HCT116 (cell line): ENCODE measurements at places on chromosomes 7 and 10. TPM values are rescaled to one million over a fixed set of nuclear protein-coding genes. Genes with fewer than 3 reads are reported as not detected.
A peak's percentile ranks its signal among the peaks of the same experiment; 100 is the strongest.

DNA sequence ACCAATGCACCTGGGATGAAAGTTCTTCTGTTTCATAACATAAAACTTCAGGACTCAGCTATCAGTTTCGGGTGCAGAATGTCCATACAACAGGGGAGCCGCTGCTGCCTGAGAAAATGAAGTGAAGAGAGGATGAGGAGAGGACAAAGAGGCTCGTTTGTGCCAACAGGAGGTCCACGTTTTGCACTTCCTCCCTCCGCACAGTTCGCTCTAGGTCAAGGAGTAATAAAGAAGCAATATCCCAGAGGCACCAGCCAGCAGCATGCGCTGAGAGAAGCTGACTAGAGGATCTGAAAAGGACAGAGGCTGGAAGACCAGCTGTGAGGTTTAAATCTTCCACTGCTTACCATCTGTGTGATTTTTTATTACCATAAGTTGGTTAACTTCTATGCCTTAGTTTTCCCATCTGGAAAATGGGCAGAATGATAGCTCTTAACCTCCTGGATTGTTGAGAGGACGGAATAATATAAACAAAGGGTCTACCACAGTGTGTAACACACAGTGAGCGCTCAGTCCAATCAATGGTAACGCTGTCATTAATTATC is 709 bp downstream of the GPAM start:
- H3K4me1 ChIP-seq, result peaks cover 3% of the 10 kb centered on the region; the same call in 1 of the 2 replicates
- H3K36me3 ChIP-seq, result peaks cover 19% of the 10 kb centered on the region; the same call in 1 of the 2 replicates
- DNase-seq, result no peak
- H3K27me3 ChIP-seq, result no peaks in the 10 kb centered on the region
- H3K4me3 ChIP-seq, result peak overlapping the region; percentile 75

GRCh38 chr10:71292624-71293445 is 26.2 kb upstream of the SLC29A3 start:
- H3K4me3 ChIP-seq, result no peak overlapping the region
- no peak for DNase-seq
- H3K27me3 ChIP-seq, result no peaks in the 10 kb centered on the region
- no peaks in the 10 kb centered on the region for H3K36me3 ChIP-seq

DNA sequence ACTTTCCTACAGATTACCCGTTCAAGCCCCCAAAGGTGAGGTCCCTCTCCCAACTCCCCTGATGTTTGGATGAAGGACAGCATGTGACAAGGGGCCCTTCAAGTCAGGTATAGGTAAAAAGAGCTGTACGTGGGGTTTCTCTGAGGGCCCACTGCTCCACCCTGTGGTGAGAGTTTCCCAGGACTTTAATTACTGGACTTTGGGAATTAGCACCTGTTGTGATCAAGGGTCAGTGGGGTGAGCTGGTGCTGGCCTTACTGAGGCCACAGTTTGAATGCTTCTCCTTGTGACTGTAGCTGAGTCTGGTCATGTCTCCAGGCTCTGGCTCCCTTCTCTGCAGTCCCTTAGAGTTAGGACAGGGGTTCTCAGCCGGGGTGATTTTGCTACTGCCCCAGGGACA is 16.8 kb downstream of the UBE2D4 start:
- H3K4me3 ChIP-seq, result no peak overlapping the region
- H3K36me3 ChIP-seq, result no peaks in the 10 kb centered on the region
- DNase-seq, result no peak
- no peaks in the 10 kb centered on the region for H3K27me3 ChIP-seq
- no peak overlapping the region for H3K27ac ChIP-seq
- H3K4me1 ChIP-seq, result peaks cover 6% of the 10 kb centered on the region; the same call in 1 of the 2 replicates

GRCh38 chr7:135965602-135966001 is 11.6 kb downstream of the MTPN start:
- no peaks in the 10 kb centered on the region for H3K4me1 ChIP-seq
- H3K36me3 ChIP-seq, result peaks cover 4% of the 10 kb centered on the region; the same call in 1 of the 2 replicates
- no peak overlapping the region for H3K27ac ChIP-seq

GRM3 gene
- total RNA-seq, result not detected

DNA sequence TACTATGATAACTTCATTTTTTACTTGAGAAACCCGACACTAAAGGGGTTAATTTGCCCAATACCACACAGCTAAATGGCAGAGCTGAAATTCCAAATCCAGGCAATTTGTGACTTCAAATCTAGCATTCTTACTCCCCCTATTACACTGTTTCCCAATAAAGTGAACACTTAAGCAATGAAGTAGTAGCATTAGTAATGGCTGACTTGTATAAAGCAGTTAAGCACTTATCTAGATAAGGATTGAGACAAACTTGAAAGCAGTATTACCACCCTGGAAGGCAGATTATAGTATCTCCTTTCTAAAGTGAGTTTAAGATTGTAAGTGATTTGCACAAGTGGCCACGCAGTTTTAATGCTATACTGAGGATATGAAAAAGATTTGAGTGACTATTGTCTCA is 39.3 kb downstream of the WASL start:
- H3K36me3 ChIP-seq, result no peaks in the 10 kb centered on the region; the same call in 1 of the 2 replicates
- no peak overlapping the region for H3K27ac ChIP-seq
- no peaks in the 10 kb centered on the region for H3K4me1 ChIP-seq
- DNase-seq, result no peak

GRCh38 chr7:84277628-84278224 is 83.1 kb upstream of the SEMA3A start:
- no peaks in the 10 kb centered on the region for H3K4me1 ChIP-seq
- no peak overlapping the region for H3K4me3 ChIP-seq
- H3K36me3 ChIP-seq, result no peaks in the 10 kb centered on the region
- no peak overlapping the region for H3K27ac ChIP-seq

AGAP4 gene
- total RNA-seq, result 14.9 TPM

DNA sequence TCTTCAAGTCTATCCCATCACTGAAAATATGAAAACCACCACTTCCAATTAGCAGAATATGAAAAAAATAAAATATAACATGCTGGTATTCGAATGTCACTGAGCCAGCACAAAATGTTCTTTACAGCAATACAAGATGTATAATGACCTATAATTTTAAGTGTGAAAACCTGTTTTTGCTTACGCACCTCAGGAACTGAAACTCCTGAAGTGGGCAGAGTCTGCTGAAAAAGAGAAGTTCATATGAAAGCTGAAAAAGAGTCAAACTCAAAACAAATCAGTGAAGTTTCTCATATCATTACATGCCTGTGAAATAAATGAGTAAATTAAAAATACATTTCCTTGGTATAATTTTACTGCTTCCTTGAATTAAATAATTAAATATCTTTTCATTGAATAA is 272.5 kb downstream of the DGKB start:
- no peak overlapping the region for H3K4me3 ChIP-seq
- no peaks in the 10 kb centered on the region for H3K36me3 ChIP-seq
- H3K27ac ChIP-seq, result no peak overlapping the region
- no peak for DNase-seq

DNA sequence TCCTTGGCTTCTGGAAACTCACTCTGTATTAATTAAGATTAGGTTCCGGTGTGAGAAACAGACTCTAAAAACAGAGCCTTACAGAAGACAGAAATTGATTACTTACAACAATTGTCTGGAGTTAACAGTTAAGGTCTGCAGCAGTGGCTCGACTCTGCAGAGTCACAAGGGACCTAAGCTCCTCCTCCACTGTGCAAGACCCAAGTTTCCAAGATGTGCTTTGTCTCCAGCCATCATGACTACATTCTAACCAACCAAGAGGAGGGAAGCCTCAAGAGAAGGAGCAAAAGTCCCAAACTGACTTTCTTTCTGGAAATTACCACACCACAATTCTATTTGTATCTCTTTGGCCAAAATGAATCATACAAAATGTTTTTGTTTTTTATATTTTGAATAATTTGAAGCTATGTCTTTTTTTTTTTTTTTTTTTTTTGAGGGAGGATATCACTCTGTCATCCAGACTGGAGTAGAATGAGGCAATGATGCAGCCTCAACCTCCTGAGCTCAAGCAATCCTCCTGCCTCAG is 14.2 kb upstream of the ODAD2 start:
- no peak overlapping the region for H3K4me3 ChIP-seq
- no peak for DNase-seq
- no peaks in the 10 kb centered on the region for H3K4me1 ChIP-seq
- no peaks in the 10 kb centered on the region for H3K27me3 ChIP-seq
- H3K36me3 ChIP-seq, result no peaks in the 10 kb centered on the region
- no peak overlapping the region for H3K27ac ChIP-seq

- H3K4me1 ChIP-seq, result peaks cover 25% of the 10 kb centered on the region
- H3K4me3 ChIP-seq, result no peak overlapping the region
- H3K36me3 ChIP-seq, result no peaks in the 10 kb centered on the region
- no peak overlapping the region for H3K27ac ChIP-seq
- no peaks in the 10 kb centered on the region; the same call in 1 of the 2 replicates for H3K27me3 ChIP-seq
Measured at GRCh38 chr10:70931168-70931815, 42.9 kb upstream of the PCBD1 start.

SYT15B gene
- 0.37 TPM for total RNA-seq

- H3K4me3 ChIP-seq, result no peak overlapping the region
- H3K27ac ChIP-seq, result peak overlapping the region; percentile 38
- DNase-seq, result no peak
- H3K4me1 ChIP-seq, result peaks cover 59% of the 10 kb centered on the region
- H3K27me3 ChIP-seq, result no peaks in the 10 kb centered on the region
Measured at GRCh38 chr10:99917963-99918825, 91.6 kb downstream of the DNMBP start.

CCDC172 gene
- not detected for total RNA-seq

- no peaks in the 10 kb centered on the region for H3K4me1 ChIP-seq
- H3K27me3 ChIP-seq, result no peaks in the 10 kb centered on the region
- no peak overlapping the region for H3K27ac ChIP-seq
- no peaks in the 10 kb centered on the region for H3K36me3 ChIP-seq
Measured at GRCh38 chr7:121873289-121874194, 581 bp downstream of the PTPRZ1 start.

DNA sequence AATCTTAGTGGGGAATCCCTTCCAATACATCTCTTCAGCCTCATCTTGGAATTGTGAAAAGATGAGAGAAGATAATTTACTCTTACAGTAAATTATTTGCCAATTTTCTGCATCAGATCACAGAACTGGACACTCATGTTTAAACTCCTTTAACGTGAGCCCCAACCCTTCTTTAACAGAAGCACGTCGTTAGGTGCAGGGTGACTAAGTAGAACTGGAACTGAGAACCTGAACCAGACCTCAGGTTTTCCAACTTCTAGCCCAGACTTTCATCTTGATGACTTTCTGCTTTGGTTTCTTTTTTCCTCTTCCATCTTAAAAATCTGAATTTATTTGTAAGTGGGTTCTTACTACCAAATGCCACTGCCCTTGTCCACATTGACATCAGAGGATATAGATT is 57.2 kb upstream of the LYZL2 start:
- no peak overlapping the region for H3K27ac ChIP-seq
- H3K36me3 ChIP-seq, result no peaks in the 10 kb centered on the region
- DNase-seq, result no peak
- no peak overlapping the region for H3K4me3 ChIP-seq

- no peak for DNase-seq
- H3K36me3 ChIP-seq, result peaks cover 28% of the 10 kb centered on the region
- no peak overlapping the region for H3K27ac ChIP-seq
- no peak overlapping the region for H3K4me3 ChIP-seq
Measured at GRCh38 chr10:113045147-113046055, 95.4 kb downstream of the TCF7L2 start.

GRCh38 chr7:157700231-157701005 is 363.6 kb downstream of the DNAJB6 start:
- H3K4me3 ChIP-seq, result no peak overlapping the region
- DNase-seq, result no peak
- H3K4me1 ChIP-seq, result no peaks in the 10 kb centered on the region
- H3K27me3 ChIP-seq, result peaks cover 44% of the 10 kb centered on the region
- H3K27ac ChIP-seq, result no peak overlapping the region

DNA sequence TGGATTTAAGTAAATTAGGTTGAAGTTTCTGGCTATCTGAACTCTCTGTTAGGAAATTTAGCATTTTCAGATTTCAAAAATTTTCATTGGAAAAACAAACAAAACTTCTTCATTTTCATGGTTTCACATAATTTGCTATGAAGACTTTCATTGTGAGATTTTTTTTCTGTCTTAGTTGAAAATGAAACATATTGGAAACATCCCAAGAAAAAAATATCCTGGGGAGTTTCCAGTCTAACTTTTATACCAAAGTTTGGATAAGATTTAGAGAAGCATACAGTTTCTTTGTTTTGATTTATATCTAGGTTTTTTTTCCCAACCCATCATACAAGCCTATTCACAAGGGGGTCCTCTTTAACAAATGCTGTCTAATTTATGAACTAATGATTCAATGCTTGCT is 300.5 kb upstream of the SEMA3A start:
- H3K4me3 ChIP-seq, result no peak overlapping the region
- DNase-seq, result no peak
- no peaks in the 10 kb centered on the region for H3K36me3 ChIP-seq
- H3K27me3 ChIP-seq, result no peaks in the 10 kb centered on the region
- H3K27ac ChIP-seq, result no peak overlapping the region

DNA sequence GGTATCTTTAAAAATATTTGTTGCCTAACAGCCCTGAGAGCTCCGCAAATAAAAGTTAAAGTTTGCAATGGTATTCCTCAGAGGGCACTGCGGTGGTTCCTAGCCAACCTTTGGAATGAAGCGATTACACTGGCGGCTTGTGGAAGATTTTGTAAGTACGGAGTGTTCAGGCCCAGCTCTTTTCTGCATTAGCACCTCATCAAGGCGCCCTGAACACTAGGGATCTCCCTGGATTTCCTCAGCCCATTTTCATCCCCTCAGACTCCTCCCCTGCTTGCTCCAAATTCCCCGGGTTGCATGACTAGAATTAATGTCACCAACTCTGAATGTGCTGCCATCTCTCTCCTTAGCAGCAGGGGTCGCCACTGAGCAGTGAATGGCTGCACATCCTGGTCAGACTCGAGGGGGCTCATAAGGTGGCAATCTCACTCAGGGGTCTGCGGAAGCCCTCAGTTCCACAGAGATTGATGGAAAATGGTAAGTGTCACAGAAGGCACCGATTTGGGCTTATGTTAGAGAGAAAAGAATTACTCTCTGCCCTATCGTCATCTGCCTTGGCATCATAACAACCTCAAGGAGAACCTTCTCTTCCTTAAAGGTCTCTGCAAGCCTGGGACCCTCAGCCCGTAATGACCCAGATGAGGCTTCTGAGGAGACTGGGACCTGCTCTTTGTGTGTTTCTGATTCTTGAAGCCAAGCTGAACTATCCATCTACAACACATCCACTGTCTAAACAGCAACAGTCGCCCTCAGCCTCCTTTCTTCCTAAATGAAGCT is 262.8 kb upstream of the AOAH start:
- no peaks in the 10 kb centered on the region for H3K36me3 ChIP-seq
- peaks cover 4% of the 10 kb centered on the region; the same call in 1 of the 2 replicates for H3K4me1 ChIP-seq
- peak; percentile 34 for DNase-seq
- H3K27ac ChIP-seq, result no peak overlapping the region

GRCh38 chr10:62258926-62259325 is 9.7 kb downstream of the RTKN2 start:
- H3K36me3 ChIP-seq, result no peaks in the 10 kb centered on the region
- DNase-seq, result no peak
- no peak overlapping the region for H3K4me3 ChIP-seq
- H3K27me3 ChIP-seq, result no peaks in the 10 kb centered on the region
- H3K4me1 ChIP-seq, result no peaks in the 10 kb centered on the region
- no peak overlapping the region for H3K27ac ChIP-seq
